ENCODE measurements at places on chromosomes 5 and 9.

GRCh38 chr9:119216651-119217331 is 152.4 kb downstream of the BRINP1 start:
- DNase-seq, result no peak

- DNase-seq, result peak; percentile 22
Observed at GRCh38 chr5:1108865-1109174, 3.0 kb downstream of the SLC12A7 start.

DNA sequence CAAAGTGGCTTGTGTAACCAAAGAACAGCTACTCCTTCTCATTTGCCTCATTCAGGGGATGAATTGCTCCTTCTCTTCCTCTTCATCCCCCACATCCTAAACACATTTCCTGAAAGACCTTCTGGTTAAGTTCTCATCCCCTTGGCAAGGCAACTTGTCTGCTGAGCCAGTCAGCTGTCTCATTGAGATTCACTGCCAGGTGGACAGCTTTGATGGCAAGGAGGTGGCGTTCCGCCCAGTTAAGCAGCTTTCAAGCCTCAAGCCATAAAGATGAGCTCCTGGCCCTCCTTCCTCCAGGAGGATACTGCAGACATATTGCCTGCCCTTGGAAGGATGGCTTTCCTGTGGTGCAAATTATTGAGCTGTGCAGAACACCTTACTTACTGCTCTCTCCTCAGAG is 448.6 kb upstream of the MPDZ start:
- no peak for DNase-seq

DNA sequence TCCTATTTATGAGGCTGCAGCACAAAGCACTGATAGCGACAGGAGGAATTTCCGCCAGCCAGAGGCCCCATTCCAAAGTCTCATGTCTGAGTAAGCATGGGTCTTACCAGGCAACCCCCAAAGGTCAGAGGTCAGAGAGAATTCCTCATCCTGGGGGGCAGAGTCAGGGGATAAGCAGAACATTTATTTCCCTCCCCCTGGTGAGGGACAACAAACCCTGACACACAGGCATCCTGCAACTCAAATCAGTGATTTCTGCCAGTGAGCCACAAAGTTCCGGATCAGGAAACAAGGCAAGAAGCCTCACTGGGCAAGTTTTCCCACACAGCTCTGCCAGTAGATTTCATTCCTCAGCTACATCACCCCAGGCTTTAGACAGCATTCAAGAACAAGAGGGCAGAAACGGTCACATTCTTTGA is 37.0 kb downstream of the ADAMTS12 start:
- no peak for DNase-seq

GRCh38 chr5:100779669-100780375 is 123.3 kb downstream of the ST8SIA4 start:
- peak; percentile 11 for DNase-seq

DNA sequence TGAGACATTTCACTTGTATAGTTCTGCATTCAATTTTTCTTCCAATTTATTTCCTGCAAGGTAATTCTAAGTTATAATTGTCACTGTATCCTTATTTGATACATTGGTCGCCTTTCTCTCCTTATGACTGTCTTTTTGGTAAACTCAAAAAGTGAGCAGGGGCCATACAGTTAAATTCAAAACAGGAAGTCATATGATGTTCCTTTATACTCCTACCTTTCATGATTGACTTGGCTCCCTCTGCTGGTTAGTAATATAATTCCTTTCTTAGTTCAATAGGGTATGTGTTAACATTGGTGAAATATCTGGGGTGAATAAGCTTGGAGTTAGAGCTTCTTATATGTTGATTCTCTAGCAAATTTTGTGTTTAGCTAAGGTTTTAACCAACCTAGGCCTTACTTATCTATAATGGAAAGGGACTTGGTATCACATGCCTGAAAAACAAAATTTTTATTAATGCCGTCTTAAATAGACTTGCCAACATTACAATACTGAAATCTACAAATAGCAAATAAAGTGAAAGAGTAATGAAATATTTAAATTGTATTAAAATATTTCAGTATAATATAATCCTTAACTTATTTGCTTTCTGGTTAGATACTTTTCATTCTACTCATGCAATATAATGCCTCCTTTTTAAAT is 6.0 kb upstream of the NIPBL start:
- peak; percentile 90 for DNase-seq

- no peak for DNase-seq
Observed at GRCh38 chr9:86940774-86941173, 6.5 kb downstream of the GAS1 start.

GRCh38 chr9:15227491-15227890 is 79.5 kb downstream of the TTC39B start:
- DNase-seq, result no peak

DNA sequence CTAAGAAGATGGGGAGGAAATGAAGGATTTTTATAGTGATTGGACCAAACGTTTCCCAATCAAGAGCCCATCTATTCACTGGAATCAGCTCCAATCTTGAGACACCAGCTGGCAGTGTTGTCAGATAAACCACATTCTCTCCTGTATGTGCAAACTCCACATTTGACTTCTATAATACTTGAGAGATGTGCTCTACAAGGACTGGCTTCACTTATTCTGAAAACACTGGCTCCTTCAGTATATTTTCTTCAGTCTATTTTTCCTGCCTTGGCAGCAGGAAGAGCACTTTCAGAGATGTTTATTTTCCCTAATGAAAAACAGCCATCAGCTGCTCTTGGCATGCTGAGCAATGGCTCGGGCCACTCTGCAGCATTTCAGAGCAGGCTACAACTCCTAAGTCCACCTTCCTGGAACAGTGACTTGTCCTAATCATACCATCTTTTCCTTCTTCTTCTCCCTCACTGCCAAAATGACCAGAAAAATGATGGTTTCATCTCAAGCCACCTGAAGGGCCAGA is 96.9 kb upstream of the FSTL4 start:
- DNase-seq, result no peak

- DNase-seq, result no peak
Observed at GRCh38 chr5:42043400-42043799, 118.3 kb downstream of the FBXO4 start.

- no peak for DNase-seq
Observed at GRCh38 chr5:171614511-171614910, 171.1 kb upstream of the SMIM23 start.

- no peak for DNase-seq
Observed at GRCh38 chr9:106796771-106797170, 66.2 kb upstream of the ZNF462 start.

GRCh38 chr5:148839960-148840359 is 13.5 kb downstream of the ADRB2 start:
- DNase-seq, result no peak

DNA sequence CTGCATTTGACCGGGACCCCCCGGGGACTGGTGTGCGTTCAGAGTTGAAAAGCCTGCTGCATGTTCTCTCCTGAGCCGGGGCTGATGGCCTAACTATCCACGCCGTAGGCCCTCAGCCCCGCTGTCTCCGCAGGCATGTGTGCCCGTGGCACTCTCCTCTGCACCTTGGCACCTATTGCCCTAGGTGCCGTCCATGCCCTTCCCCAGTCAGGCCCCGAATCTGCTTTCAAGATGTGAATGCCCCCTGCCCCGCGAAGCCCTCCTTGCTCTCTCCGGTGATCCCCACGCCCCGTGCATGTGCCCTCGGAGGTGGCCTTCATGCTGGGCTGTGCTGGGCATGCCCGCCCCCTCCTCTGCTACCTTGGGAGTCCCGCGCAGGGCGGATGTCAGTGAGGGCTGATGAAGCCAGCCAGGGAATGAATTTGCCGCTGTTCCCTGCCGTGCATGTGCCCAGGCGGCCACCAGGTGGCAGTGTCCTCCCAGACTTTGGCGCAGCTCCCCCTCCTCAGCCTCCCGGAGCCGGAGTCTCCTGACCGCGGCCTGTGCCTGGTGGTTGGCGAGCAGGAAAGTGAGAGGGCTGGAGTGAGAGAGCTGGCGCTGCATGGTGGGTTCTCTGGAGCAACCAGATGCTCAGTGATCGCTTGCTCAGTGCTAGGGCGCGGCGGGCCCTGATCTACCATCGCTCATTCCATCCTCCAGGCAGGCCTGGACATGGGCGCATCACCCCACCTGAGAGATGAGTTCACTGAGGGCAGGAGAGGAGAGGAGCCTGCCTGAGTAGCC is 112.9 kb upstream of the LMX1B start:
- peak; percentile 67 for DNase-seq

DNA sequence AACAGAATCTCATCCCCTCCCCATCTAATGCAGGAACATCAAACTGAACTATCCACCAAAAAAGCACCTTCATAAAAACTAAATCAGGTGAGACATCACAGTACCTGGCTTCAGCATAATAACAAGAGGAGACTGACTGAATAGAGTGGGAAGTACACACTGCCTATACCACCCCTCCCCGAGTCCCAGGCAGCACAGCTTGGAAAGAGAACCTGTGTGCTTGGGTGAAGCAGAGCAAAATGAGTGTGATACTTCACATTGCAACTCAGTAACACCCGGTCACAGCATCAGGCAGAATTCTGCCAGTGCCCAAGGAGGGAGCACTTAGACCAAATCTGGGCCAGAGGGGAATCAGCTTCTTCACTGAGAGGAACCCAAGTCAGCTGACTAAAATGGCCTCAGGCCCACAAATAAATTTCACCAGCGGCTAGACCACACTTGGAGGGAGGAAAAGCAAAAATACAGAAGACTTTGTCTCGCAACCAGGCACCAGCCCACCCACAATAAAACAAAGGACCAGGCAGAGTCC is 69.3 kb upstream of the OR2K2 start:
- DNase-seq, result no peak

DNA sequence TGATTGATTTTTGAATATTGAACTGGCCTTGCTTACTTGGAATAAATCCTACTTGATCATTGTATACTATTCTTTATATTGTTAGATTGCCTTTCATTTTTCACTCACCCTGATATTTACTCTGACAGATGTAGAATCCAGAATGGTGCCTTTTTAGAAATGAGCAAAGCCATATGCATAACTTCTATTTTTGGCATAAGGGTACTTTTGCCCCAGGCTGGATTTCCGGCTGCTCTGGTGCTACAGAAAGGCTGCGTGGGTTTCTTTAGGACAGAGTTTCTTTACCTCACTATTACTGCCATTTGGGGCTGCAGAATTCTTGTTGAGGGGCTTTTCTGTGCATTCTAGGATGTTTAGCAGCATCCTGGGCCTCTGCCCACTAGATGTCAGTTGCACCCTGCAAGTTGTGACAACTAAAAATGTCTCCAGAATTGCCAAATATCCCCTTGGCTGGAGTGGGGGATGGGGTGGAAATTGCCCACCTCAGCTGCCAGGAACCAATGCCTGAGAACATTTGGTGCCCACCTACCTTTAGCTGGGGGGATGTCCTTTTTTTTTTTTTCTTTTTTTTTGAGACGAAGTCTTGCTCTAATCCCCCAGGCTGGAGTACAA is 50.1 kb downstream of the SLC36A1 start:
- no peak for DNase-seq

DNA sequence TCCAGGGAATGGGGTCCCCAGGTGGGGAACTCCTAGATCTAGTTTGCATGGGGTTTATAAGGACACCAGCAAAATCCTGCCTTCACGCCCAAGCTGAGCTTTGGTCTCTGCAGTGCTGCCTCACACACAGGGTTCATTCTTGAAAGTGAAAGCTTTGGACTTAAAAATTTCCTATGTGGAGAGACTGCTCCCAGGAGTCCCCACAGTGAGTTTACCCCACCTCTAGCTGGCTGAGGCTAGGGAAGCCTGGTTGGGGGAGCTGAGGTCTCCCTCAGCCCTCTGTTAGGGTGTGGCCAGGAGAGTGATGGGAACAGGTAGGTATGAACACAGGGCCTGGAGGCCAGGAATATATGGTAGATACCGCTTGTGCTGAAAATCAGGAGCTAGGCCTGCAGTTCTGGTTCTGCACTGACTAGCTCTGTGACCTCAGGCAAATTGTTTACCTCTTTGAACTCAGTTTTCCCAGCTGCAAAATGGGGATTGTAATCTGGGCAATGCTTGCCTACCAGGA is 41.5 kb upstream of the LARP1 start:
- DNase-seq, result no peak

DNA sequence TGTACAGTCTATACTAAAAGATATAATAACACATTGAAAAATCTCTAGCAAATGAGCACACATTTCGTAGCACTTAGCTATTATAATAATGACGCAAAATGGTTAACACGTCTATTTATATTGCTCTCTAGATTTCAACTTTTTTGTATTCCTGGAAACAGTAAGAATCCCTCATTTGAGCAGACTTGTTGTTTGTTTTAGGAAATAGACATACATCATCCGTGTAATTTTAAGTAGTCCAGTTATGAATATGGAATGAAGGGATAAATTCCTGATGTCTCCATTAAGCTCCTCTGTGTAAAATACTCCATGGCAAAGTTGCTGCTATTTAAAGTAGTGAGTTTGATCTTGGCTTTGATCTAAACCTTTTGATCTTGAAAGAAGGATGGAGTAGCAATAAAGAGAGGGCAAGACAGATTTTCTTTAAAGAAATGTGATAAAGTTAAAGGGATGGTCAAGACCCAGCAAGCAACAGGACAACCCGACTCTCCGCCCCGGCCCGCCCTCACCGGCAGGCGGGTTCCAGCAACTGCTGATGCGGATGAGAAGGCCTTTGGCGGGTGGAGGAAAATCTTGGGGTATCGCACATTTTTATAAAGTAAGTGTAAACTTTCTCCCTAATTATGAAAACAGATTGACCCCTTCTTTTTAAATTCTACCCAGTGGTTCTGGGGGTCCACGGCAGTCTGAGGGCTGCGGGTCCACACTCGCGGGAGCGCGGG is 277.4 kb downstream of the AOPEP start:
- DNase-seq, result peak; percentile 62

DNA sequence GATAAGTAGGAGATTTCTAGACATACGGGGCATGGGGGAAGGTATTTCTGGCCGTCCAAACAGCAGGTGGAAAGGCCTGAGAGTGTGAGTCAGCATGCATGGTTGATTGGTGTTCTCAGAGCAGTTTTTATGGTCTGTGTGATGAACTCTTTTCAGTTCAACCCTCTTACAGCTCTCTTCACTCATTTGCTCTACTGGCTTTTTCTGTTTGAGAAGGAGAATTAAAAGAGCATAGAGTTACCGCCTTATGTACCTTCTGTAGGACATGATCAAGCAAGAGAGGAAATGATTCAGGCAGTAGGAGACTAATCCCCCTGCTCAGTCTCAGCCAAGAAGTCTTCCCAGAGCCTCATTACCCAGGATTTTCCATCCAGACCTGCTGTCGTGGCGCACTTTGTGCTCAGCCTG is 92.4 kb downstream of the PRDM6 start:
- no peak for DNase-seq

DNA sequence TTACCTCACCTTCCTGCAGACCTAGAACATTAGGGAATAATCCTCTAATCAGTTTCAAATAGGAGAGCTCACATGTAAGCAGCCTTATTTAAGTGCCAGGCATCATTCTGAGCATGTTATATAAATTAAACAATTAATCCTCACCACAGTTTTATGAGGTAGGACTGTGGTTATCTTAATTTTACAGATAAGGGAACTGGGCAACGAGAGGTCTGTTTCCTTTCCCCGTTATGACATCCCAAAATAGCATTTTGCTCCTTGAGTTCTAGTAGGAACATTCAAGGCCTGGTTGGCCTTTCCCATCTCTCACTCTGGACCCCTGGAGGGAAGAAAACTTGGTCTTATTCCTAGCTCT is 19.1 kb upstream of the IFNB1 start:
- DNase-seq, result no peak

DNA sequence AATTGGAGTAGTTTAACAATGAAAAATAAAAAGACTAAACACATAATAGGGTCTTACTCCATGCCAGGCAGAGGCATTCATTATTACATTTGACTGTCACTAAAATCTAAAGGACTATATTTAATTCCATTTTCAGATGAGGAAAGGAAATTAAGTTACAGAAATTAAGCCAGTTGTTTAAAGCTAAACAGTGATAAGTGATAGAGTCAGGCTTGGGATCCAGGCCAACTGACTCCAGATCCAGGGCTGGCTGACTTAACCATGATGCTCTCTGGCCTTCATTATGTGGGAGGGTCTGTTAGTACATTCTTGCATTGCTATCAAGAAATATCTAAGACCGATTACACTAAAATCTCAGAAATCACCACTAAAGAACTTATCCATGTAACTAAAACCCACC is 107.2 kb downstream of the ARHGEF28 start:
- DNase-seq, result no peak
